ENCODE measurements at places on chromosomes 2 and 18.

DNA sequence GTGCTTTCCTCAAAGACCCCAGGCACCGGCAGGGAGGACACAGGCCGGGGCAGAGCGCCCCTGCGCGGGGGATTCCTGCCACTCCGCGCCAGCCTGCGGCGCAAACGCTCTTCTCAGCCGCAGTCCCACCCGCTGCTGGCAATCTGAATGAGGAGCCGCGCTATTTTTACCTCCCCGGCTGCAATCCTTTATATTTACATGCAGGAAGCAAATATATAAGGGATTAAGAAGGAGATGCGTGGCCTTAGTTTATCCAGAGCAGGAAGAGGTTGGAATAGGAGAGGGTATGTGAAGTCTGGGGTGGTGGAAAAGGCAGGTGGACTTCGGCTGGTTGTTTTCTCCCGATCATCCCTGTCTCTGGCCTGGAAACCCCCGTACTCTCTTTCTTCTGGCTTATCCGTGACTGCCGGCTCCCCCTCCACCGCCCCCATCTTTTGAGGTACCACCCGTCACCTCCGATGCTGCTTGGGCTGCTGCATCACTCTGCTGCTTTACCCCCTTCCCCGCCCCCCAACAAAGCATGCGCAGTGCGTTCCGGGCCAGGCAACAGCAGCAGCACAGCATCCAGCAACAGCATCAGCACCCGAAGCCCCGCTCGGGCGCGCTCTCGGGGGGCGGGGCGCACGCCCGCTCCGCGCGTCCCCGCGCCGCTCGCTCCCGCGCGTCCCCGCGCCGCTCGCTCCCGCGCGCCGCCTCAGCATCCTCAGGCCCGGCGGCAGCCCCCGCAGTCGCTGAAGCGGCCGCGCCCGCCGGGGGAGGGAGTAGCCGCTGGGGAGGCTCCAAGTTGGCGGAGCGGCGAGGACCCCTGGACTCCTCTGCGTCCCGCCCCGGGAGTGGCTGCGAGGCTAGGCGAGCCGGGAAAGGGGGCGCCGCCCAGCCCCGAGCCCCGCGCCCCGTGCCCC, at the start of gene ADAM23:
Gene ADAM23 (plus strand): TSS at position 700 of the 902 bp plus-strand sequence. CDS start 335 bp downstream, outside the sequence.
- peak; percentile 82 for DNase-seq

- DNase-seq = no peak
Observed at GRCh38 chr18:73791081-73791480, 356.6 kb downstream of the FBXO15 start.

GRCh38 chr2:48200620-48201293, 294.5 kb upstream of the FBXO11 start:
- DNase-seq = no peak

- DNase-seq = no peak
Observed at GRCh38 chr2:64104933-64105332, 39.3 kb downstream of the PELI1 start.

GRCh38 chr18:683531-683930, 26.1 kb downstream of the TYMS start:
- DNase-seq = no peak
